ENCODE measurements at places on chromosomes 2 and 18.
A peak's percentile ranks its signal among the peaks of the same experiment; 100 is the strongest.

- peak; percentile 82 for DNase-seq
Measured at GRCh38 chr2:174697255-174697654, 67.0 kb downstream of the CHRNA1 start.

DNA sequence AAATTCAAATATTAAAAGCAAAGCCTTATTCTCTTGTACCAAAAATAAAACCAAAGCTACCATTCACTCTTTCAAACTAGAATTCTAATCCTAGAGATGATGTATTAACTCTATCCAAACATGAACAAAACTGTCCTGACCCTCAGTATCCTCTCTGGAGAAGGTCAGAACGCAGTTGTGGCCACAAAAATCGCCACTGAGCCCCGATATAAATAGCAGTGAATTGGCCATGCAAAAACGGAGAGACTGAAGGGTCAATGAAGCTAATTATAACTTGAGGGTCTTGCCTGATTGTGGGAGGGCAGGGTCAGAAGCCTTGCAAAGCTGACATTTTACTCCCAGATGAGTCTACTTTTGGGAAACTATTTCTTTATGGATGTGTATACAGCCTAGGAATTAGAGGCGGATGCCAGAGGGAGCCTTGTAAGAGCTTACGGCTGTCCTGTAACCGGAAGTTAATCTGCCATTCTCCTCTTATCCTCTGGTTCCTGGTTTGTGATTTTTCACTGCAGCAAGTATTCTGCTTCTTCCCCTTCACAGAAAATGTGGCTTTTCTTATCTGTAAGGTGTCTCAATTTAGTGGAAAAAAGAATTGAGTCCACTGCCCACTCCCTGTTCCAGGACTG, 28.1 kb downstream of the CAVIN2 start:
- DNase-seq: no peak

DNA sequence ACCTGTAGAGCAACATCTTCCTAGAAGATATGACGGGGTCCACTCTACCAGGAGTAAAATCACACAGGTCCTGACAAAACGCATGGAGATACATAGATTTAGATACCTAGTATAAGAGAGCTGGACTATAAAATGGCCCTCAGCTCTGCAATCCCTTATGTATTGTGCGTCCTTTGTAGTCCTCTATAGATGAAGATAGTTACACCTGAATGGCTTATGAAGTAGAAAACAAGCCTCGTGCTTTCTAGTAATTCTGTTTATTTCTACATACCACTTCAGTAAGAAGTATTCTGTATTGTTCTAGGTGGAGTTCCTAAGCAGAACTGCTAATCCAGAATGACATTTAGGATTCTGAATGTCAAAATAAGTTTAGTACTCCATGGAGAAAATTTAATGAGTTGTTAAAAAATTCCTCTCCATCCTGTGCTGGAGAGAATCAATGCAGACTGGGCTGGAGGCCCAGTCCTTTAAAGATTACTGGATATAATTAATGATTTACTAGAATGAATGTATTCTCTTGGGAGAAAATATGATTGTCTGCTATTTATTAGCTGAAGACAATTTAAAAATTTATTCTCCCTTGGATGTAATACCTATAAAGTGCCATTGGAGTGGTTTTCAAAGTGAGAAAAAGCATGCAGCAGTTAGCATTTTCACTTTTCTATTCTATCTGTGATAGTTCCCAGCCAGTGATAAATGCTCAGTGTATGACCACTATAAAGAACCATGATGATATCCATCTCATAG, 147.3 kb upstream of the UNC80 start:
- no peak for DNase-seq

DNA sequence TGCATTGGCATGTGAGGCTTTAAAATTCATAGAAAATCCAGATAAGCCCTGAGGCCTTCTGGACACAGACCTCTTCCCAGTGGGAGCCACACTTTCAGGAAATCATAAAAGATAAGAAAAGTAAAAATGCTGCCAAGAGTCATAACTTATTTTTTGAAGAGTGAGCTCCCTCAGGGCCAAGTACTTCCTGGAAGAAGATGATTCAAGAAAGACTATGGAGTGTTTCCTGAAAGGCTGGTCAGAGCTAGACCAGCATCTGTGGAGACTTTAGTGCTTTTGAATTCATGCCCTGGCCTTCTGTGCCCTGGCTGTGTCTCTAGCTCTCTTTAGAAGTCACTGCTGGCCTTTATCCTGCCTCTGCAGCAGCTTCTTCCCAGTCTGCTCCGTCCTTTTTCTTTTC, 6.4 kb upstream of the XDH start:
- no peak for DNase-seq

GRCh38 chr2:53994818-53995808, 24.3 kb upstream of the PSME4 start:
- peak; percentile 42 for DNase-seq

DNA sequence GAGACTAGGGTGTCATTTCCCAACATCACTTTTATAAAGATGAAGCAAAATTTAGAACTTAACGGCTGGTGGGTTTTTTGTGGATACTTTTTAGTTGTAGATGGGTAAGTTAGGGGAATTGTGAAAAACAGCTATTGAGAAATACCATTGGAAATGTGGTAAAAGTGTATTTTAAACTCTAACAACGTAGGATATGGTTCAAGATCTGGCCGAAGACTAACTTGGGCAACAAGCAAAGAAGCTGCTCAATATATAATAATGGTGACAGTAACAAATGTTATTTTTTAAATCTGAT, 1.6 kb downstream of the DNAH7 start:
- DNase-seq: no peak

DNA sequence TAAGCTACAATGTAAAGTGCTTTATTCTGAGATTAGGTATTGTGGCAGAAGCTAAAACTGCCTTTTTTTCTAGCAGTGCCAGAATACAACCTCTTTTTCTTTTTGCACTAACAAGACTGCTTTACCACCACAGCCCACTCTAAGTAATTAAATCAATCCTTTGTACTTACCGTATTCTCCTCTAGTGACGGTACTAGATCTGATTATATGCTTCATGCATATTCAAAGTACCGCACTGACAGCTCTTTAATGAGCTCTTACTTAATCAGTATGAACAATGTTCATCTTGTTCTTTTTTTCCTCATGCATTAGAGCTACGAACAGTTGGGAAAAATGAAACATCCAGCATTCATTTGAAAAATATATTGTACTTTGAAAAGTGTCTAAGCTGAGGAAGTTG, 16.1 kb upstream of the OTX1 start:
- no peak for DNase-seq

DNA sequence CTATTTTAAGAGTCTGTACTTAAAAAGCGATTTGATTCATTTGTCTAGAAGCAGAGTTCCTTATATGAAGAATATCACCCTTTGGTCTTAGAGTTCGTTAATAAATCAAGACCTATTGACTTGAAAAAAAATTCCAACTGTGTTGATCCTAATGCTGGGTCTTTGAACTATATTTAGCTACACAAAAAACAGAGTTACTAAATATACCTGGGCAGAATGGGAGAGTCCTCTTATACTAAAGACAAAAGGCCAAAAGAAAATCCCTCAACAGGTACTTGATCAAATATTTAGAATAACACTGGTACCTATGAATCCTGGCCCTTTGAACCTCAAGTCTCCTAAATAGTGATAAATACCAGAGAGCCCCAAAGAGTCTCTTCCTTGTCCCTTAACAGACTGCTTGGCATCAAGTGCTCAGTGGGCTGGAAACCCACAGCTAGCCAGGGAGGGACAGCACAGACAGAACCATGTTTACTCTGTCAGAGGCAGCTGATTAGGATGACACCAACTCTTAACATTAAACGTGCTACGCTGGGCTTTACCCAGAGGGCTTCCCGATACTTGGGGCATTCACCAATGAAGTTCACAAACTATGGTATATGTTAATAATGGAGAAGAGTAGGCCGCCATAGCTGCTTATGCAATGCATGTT, 95.1 kb downstream of the FIGN start:
- no peak for DNase-seq

GRCh38 chr2:236597629-236598028, 28.0 kb downstream of the ACKR3 start:
- DNase-seq: no peak

DNA sequence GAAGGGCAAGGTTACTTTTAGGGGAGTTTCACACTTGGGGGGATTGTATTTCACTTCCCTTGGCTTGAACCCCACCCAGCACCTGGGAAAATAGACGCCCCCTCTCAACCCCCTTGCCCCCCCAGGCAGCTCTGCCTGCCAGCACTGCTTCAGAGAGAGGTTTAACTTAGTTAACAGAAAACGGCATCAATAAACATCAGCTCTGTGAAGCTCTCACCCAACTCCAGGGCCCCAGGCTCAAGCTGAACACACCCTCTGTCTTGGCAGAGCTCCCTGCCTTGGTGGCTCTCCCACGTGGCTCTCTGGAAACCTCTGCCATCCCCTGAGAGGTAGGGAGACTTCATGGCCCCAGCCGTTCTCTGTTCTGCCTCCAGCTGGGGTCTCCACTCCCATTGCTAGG, 244.1 kb downstream of the ACKR3 start:
- DNase-seq: no peak

- DNase-seq: no peak
Measured at GRCh38 chr2:63242747-63243146, 192.1 kb downstream of the OTX1 start.

DNA sequence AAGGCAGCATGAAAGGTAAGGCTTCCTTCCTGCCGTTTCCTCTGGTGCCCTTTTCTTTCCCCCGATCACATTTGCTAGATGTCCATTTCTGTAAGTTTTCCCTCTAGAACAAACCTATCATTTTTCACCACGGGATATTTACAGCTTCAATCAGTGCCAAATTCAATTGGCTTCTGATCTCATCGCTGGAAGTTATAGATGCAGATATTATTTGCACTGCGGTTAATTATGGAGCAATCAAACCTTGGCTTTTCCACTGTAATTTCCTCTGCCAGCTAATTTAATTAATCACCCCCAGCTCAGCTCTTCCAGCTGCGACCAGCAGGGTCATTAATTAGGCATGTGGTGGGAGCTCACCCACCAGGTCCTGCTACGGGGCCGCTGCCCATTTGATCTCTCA, 86.1 kb downstream of the GBX2 start:
- no peak for DNase-seq

- DNase-seq: peak; percentile 44
Measured at GRCh38 chr2:157898591-157898996, 22.5 kb upstream of the ACVR1 start.

- DNase-seq: no peak
Measured at GRCh38 chr2:231683292-231684235, 24.8 kb upstream of the PTMA start.

DNA sequence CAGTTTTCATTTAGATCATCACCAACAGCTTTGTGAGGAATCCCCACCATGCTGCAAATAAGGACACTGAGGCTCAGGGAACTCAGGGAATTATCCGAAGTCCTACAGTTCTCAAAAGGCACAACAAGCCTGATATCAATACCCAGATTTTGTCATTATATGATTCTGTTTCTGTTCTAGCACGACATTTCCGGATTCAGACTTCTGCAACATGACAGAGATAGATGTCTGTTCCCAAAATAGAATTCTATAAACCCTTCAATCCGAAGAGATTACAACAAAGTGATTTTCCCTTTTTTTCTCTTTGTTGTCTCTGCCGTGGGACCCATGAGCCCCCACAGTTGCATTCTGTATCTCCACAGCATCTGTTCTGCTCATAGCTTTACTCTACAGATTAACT, 72.0 kb downstream of the DOCK10 start:
- no peak for DNase-seq

DNA sequence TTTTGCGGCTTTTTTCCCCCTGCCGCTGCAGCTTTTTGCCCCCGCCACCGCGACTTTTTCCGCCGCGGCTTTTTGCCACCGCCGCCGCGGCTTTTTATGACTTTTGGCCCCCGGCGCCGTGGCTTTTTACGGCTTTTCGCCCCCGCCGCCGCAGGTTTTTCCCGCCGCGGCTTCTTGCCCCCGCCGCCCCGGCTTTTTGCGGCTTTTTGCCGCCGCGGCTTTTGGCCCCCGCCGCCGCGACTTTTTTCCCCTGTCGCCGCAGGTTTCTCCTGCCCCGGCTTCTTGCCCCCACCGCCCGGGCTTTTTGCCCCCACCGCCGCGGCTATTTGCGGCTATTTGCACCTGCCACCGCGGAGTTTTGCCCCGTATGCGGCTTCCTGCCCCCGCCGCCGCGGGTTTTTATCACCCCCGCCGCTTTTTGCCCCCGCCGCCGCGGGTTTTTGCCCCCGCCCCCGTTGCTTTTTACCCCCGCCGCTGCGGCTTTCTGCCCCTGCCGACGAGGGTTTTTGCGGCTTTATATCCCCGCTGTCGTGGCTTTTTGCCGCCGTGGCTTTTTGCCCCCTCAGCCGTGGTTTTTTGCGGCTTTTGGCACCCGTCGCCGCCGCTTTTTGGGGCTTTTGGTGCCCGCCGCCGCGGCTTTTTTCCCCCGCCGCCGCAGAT, 2750.9 kb downstream of the RPIA start:
- DNase-seq: peak; percentile 28

- no peak for DNase-seq
Measured at GRCh38 chr2:24012521-24013188, 2.8 kb downstream of the MFSD2B start.

- peak; percentile 20 for DNase-seq
Measured at GRCh38 chr18:69557282-69557681, 156.6 kb downstream of the DOK6 start.

GRCh38 chr2:219356834-219357233, 24.3 kb upstream of the RESP18 start:
- DNase-seq: no peak

- DNase-seq: no peak
Measured at GRCh38 chr2:240601831-240602160, 15.3 kb downstream of the CAPN10 start.

DNA sequence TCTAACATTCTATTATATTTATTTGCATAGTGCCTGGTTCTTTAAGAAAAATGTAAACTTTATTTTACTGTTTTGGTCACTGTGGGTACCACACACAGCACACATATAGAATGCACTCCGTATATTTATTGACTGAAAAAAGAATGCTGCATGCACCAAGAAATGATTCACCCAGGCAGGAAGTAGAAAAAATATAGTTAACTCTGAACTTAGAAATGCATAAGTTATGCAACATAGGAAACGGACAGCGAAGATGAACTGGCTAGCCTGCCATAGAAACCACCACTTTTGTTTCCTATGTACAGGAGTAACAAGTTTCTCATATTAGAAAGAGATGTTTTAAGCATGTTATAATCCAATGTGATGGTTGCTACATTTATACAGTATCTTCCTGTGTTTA, 635.8 kb downstream of the DSC3 start:
- DNase-seq: no peak

DNA sequence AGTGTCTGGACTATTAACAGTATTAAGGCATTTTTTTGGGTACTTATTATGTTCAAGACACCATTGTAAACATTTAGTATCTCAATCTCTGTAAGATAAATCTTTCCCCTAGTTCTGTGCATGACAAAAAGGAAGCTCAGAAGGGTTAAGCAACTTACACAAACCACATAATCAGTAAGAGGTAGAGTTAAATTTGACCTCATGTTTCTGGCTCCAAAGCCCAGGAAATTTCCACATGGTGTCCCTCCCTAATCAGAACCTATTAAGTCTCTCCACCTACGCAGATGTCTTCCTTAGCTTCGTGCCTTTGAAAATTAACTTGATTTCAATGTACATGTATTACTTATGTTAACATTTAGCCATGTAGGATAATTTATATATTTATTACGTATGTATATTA, 2.0 kb downstream of the MFSD6 start:
- DNase-seq: no peak

- no peak for DNase-seq
Measured at GRCh38 chr2:218075975-218076811, 7.1 kb downstream of the RUFY4 start.

GRCh38 chr2:219071131-219071816, 10.6 kb upstream of the IHH start:
- peak; percentile 62 for DNase-seq

- DNase-seq: no peak
Measured at GRCh38 chr2:12856934-12857601, 140.3 kb downstream of the TRIB2 start.
